Gastrocnemius medialis (tissue), 4 donors: ENCODE measurements at places on chromosomes 4 and X. TPM values are rescaled to one million over a fixed set of nuclear protein-coding genes. Genes with fewer than 3 reads are reported as not detected.

Gene SPOCK3
- 0.58 TPM for total RNA-seq

Gene RAB33A
- total RNA-seq: not detected

Gene FLNA
- total RNA-seq: 81.8 TPM

Gene RGN
- 2.6 TPM for total RNA-seq

Gene TENM3
- 10.9 TPM for total RNA-seq

Gene RNF150
- 21.2 TPM for total RNA-seq

Gene NXF2B
- total RNA-seq: not detected

Gene TSPAN6
- 2.5 TPM for total RNA-seq

Gene RPL9
- total RNA-seq: 2,605 TPM

Gene GPRASP1
- total RNA-seq: 1.0 TPM

Gene DCX
- total RNA-seq: not detected
